ENCODE measurements at places on chromosomes 1 and 21. TPM values are rescaled to one million over a fixed set of nuclear protein-coding genes. Genes with fewer than 3 reads are reported as not detected.

DNA sequence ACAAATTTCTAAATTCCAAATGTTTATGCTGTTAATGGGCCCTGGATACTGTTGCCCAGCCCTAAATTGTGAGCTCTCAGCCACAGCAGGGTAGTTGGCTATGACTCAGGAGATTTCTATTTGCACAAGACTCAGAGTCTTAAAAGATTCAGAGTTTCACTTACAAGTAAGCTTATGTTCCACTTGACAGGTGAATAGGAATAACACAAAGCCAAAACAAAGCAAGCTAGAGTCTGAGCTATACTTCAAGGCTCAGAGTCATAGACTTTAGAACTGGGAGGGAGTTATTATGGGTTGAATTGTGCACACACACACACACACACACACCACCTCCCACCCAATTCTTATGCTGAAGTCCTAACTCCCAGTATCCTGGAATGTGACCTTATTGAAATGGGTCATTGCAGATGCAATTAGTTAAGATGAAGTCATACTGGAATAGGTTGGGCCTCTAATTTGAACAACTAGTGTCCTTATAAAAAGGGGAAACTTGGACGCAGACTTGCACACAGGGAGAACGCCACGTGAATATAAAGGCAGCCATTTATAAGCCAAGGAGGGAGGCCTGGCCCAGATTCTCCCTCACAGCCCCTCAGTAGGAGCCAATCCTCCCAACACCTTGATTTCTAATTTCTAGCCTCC is 30.2 kb downstream of the PRDX6 start:
- peak; percentile 88 for DNase-seq

- no peak for DNase-seq
These were observed 39.1 kb upstream of the DPH5 start for GRCh38 chr1:101064697-101065096.

The ITGB2 gene
- 8.8 TPM for polyA plus RNA-seq

GRCh38 chr1:211589782-211590721 is 11.1 kb upstream of the SLC30A1 start:
- no peak for DNase-seq

DNA sequence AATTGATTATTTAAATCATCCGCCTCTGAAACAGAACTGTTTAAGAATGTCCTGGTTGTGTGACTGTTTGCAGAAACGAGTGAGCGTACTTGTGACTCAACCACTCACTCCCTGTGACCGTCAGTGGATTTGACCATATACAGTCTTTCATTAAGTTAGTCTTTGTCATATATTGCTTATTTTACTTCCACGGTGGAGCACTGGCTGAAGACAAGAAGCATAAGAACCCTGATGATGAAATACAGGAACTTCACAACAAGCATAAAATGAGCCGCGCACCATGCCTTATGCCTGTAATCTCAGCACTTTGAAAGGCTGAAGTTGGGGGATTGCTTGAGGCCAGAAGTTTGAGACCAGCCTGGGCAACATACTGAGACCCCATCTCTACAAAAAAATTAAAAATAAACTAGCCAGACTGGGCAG is 194.0 kb downstream of the TOMM20 start:
- DNase-seq = no peak

DNA sequence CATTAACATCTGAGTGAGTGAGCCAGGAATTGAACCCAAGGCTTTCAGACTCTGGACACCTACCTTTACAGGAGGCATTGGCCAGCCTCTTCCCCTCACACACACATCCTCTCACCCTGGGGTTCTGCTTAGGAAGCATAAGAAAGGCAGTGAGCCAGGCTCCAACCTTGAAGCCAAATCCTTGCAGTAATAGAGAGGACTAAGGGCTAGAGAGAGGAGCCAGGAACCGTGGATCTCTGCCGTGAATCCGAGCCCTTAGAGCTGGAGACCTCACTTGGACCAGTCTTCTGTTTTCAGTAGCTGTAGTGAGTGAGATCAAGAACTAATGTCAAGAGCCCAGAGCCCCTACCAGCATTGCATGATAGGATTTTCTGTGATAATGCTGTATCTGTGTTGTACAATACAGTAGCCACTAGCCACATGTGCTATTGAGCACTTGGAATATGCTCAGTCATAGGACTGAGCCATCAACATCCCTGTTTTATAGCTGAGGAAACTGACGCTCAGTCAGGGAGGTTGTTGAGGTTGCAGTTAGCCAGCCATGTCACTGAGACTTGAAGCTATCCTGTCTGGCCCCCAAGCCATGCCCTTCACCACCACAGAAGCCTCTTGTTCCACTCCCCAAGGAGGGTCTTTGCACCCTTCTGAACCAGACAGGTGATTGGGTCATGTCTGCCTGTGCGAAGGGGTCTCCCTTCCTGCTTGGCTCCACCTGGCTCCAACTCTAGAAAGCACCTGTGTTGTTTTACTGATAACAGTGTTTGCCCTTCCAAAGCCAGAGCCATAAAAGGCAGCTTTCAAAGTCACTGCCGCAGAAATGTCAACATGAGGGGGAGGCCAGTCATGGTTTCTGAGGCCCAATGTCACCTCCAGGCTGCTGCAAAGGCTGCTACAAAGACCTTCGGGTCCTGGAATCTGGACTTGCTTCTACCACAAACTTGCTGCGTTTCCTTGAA is 101.1 kb upstream of the JUN start:
- no peak for DNase-seq

The RAB25 gene
- 67.0 TPM for polyA plus RNA-seq

- no peak for DNase-seq
These were observed 13.8 kb upstream of the FCGR2A start for GRCh38 chr1:161491472-161491871.

GRCh38 chr1:101567582-101568189 is 330.9 kb downstream of the S1PR1 start:
- no peak for DNase-seq

DNA sequence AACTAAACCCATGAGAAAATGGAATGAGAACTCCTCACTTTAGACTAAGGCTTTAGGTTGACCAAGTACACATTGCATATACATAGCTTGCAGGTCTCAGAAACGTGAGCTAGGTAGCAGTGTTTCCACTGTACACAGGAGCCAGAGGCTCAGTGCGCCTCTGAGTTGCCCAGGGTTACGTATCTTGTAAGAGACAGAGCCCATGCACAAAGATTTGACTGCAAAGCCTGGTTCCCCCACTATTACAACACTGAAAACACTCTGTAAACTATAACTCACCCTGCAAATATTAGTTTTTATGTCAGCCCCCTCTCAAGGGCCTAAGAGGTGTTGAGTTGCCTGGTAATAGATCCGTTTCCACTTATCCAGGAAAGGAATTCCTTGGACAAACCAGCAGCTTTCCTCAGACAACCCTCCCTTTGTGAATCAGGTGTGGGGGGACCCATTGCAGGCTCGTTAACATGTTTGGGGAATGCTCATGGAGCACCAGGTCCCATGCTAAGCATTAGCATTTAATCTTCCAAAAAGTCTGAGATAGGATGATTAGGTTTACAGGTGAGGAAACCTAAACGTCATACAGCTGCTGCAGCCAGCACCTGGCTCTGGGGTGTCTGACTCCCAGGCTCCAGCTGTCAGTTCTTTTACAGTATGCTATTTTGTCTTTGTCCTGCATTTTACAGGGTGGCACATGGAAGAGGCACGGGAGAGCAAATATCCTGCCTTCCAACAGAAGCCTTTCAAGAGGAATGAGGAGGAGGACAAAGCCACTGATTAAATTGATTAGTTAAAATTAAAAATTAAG is 25.7 kb downstream of the TENT5C start:
- no peak for DNase-seq
